GM12878 (cell line): ENCODE measurements at places on chromosomes 12 and 14.
A peak's percentile ranks its signal among the peaks of the same experiment; 100 is the strongest.

GRCh38 chr14:101808020-101808641, 46.6 kb downstream of the PPP2R5C start:
- no peak for DNase-seq

DNA sequence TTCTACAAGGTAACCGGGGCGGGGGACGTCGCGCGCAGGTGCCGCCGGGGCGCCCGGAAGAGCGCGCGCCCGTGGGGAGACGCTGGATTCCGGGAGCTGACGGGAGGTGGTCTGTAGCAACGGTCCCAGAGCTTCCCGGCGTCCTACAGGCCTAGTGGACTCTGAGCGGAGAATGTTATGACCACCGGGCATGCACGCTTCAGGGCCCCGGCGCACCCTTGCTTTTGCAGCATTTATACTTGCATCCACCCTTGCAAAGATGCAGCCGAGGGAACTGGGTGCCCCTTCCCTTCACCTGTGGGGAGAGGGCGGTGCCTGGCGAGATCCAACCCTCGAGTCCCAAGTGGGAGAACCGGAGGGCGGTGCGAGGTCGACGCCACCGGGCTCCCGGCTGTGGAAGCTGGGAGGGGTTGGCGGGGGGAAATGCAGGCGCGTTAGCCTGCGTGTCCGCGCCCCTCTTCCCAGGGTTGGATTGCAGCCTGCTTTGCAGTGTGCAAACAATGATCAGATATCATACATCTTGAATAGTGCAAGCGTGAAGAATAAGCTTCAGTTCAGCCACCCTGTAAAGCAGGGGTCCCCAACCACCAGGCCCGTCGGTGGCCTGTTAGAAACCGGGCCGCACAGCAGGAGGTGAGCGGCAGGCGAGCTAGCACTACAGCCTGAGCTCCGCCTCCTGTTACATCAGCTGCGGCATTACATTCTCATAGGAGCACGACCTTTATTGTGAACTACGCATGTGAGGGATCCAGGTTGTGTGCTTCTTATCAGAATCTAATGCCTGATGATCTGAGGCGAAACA, 576 bp downstream of the ERP29 start:
- peak; percentile 32 for DNase-seq

DNA sequence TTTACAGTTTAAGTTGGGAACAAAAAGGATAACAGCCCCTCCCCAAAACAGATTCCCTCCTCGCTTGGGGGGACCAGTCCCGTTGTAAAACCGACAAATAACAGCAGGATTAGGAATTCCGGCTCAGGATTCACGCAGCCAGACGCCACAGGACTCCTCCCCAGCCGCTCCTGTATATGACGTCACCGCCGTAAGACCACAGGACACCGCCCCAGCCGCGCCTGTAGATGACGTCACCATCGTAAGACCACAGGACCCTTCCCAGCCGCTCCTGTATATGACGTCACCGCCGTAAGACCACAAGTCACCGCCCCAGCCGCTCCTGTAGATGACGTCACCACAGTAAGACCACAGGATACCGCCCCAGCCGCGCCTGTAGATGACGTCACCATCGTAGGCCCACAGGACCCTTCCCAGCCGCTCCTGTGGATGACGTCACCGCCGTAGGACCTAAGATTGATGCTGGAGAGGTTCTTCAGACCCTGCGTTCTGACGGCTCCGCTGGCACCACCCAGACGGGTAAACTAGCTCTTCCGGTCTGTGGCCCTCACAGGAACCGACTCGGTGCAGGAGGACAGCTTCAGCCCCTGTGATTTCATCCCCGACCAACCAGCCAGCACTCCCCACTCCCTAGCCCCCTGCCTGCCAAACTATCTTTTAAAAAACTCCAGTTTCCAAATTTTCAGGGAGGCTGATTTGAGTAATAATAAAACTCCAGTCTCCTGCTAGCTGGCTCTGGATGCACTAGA, 43.9 kb upstream of the FBRSL1 start:
- DNase-seq: no peak

DNA sequence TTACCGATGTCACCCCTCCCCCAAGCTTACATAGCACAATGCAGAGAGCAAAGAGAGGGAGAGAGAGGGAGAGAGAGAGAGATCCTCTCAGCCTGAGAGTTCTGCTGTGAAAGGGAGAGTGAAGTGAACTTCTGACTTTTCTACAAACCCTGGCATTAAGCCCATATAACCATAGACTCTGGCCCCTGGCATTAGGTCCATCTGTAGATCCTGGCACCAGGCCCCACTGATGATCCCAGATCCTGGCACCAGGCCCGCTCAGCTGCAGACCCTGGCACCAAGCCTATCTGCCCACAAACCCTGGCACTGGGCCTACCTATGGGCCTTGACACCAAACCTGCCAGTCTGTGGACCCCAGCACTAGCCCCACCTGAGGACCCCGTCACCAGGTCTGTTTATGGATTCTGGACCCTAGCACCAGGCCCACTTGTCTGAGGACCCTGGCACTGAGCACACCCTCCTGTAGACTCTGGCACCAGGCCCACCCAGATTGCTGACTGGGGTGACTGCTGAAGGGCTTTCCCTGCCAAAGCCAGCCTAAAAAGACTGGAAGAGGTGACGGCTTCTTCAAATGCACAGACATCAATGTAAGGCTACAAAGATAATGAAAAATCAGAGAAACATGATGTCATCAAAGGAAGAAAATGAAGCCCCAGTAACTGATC, 14.5 kb upstream of the KRT83 start:
- no peak for DNase-seq

DNA sequence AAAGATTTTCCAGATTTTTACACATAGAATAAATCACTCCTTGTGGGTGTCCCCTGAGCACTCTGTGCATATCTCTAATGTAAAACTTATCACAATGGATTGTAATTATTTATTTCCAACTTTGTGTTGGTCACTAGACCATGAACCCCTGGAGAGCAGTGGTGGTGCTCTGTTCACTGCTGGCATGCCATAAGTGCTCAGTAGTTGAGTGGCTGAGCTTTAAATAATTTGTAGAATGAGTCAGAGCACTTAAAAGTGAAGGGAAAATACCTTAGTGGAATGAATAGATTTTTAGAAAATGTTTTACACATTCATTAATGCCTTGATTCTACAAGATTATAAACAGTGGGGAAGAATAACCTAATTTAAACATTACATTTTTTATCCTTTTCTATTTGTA, 6.3 kb downstream of the MGAT4C start:
- no peak for DNase-seq

DNA sequence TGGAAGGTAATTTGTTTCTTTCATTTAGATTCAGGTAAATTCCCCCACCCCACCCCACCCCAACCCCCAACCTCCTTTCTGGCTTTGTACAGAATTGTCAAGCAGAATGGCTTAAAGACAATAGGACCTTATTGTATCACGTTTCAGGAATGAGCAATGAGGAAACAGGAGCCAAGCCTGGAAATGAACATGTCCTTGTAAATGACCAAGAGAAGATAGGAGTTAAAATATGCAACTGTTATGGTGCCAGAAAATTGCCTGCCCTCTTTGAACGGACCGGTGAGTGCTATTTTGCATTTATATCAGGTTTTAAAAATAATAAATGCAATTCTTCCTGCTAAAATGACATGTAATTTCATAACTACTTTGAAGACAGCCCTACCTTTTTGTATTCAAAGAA, 141.6 kb upstream of the PELI2 start:
- no peak for DNase-seq

GRCh38 chr12:94638521-94638920, 11.8 kb downstream of the TMCC3 start:
- no peak for DNase-seq

- DNase-seq: peak; percentile 81
These were observed 37.4 kb downstream of the SUSD6 start for GRCh38 chr14:69648480-69649451.

- DNase-seq: no peak
These were observed 222.4 kb upstream of the AMIGO2 start for GRCh38 chr12:47302111-47302671.

DNA sequence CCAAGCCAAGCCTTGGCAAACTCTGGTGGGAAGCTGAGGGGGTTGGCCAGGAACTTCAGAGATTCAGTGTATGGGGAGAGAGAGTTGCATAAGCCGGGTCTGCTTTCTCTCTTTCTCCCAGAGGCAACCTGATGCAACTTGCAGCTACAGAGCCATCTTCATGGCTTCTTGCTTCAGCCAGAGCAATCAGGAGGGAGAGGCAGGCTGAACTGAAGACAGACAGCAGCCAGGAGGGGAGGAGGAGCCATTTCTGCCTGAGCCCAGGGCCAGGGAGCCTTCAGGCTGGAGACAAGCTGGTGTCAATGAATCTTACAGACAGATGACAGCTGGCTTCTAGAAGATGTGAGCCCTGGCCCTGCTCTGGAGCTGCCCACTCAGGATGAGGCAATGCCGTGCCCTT, 18.7 kb downstream of the NPC2 start:
- DNase-seq: no peak

- DNase-seq: no peak
These were observed 92.6 kb downstream of the RFLNA start for GRCh38 chr12:124387528-124387911.

GRCh38 chr14:35248476-35248788, 43.8 kb upstream of the PSMA6 start:
- no peak for DNase-seq

- no peak for DNase-seq
These were observed 255.6 kb downstream of the TTC6 start for GRCh38 chr14:37851054-37851453.

DNA sequence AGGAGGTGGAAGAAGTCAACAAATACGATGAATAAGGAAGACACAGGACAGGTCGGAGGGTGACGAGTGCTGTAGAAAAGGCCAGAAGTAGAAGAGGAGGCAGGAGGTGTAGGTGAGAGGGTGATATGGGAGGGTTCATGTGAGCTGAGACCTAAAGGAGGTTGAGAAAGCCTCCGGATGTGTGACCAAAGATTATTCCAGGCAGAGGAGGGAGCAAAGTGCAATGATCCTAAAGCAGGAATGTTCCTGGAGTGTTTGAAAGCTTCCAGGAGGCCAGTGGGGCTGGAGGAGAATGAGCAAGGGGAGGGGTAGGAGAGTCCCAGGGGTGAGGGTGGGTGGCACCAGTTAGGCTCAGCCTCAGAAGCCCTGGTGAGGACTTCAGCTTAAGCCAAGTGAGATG, 216.8 kb downstream of the SLC15A4 start:
- no peak for DNase-seq

DNA sequence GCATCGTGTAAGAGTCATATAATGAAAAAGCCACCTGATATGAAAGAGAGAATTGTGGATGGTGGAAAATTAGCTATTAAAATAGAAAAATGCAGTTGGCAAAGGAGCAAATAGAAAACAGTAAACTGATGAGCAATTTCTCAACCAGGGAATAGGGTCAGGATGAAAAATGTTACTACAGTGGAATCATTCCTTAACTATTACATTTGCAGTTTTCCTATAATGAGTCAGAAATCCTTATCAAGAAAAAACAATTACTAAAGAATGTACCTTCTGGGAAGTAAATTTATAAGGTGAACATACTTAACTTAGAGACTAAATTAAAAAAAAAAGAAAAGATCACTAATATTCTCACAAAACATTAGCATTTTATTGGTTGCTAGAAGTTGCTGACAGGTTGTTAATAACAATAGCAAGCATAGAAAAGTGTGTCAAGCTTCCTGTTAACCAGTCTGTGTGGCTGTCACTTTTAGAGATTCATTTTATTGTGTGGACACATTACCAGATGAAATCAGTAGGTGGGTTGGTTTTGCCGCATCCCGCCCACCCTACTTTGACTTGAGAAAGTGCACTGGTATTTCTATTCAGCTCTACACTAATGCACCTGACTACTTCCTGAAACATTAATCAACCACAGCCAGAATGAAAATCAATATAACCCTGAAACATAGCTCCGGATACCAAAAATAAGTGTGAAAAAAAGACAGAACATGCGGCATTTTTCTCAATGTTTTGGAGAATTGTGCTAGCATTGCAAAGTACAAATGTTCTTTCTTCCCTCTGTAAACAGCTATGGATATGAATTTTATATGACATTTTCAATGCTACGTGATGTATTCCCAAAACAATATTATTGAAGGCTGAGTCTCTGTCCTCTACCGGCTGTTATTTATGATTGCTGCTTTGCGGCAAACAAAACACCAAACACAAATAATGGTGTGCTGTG, 576.7 kb downstream of the SLC16A7 start:
- no peak for DNase-seq

DNA sequence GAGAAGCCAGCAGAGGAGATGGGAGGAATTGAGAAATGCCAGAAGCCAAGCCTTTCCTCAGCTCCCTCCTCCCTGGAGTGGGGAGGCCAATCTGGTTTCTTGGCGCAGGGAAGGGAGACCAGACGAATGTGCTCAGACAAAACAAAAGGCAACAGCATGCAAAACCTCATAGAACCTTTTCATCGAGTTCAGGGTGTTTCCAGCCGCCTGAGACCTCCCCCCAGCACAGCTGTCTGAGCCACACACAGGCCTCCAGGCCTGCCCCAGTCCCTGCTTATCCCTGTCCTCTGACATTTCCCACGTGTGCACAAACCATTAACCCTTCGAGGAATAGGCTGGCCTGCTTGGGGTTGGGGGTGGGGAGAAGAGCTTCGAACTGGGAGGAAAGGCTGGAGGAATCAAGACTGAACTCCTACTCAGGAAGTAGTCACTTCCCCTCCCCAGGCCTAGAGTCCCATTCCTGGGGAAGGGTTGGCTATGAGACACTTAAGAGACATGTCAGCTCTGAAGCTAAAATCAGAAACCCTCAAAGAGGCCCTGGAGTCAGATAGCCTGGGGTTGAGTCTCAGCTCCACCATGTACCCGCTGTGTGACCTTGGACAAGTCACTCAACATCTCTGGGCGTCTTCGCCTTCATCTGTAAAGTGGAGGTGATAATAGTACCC, 10.7 kb downstream of the TBX3 start:
- no peak for DNase-seq

DNA sequence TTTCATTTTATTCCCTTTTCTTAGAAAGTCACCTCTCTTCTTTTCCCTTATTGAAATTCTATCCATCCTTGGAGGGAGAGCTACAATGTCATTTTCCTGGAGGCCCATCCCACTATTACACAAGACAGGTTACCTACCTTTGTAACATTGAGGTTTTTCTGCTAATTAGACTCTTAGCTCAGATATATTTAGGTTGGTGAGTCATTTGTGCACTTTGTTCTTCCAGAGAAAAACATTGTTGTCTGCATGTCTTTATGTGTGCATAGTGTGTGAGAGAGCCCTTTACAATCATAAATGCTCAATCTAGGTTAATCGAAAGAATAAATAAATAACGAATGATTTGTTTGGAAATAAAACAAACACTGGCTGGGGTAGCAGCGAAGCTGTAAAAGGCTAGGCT, 191.8 kb downstream of the DACT1 start:
- DNase-seq: no peak

GRCh38 chr12:131007031-131007739, 53.5 kb downstream of the ADGRD1 start:
- no peak for DNase-seq
